ENCODE measurements at places on chromosomes 6 and 20.

- peak; percentile 17 for DNase-seq
Measured at GRCh38 chr6:150395388-150396009, 26.7 kb downstream of the IYD start.

- no peak for DNase-seq
Measured at GRCh38 chr20:12824328-12825225, 184.2 kb upstream of the SPTLC3 start.

DNA sequence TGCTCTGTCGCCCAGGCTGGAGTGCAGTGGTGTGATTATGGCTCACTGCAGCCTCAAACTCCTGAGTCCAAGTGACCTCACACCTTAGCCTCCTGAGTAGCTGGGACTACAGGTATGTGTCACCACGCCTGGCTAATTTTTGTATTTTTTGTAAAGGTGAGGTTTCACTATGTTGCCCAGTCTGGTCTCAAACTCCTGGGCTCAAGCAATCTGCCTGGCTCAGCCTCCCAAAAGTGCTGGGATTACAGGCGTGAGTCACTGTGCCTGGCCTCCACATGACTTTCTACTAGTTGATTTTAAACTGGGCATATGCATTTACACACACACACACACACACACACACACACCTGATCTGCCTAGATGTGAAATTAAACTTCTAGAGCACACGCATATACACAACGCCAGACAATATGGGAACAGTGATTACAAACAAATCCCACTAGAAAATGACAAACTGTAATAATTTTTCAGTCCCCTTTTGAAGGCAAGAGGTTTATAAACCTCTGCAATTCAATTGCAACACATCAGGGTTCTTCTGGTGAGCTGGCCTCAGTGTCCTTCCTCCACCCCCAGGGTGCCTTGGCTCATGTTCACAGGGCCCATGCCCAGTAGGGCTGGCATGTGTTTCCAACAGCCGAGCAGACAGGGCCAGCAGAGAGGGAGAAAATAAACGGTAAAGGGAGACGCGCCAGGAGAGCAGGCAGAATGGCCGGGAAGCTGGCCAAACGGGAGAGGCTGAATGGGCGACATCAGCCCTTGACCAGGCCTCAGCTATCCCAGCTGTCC lies 31.2 kb downstream of the PARD6B start:
- DNase-seq: no peak

GRCh38 chr20:25230166-25230831 lies 17.6 kb upstream of the PYGB start:
- DNase-seq: no peak

- no peak for DNase-seq
Measured at GRCh38 chr6:139568956-139569538, 194.6 kb upstream of the CITED2 start.

DNA sequence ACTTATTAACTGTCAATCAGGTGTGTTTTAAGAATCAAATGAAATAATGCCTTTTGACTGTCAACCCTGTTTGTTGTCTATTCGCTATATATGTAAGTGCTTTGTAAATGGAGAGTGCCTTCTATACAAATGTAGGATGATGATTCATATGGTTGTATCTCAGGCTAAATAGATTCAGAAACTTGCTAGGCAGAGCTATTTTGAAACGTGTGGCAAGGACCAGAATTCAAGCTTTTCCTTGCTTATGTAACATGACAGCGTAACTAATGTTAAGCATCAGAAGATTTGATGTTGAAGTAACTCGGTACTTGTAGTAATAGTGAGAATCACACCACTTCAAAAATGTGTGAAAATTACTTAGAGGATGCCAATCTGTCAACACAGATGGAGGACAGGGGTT lies 3.4 kb downstream of the OGFRL1 start:
- DNase-seq: no peak

GRCh38 chr20:6014957-6015356 lies 38.9 kb downstream of the LRRN4 start:
- DNase-seq: no peak

DNA sequence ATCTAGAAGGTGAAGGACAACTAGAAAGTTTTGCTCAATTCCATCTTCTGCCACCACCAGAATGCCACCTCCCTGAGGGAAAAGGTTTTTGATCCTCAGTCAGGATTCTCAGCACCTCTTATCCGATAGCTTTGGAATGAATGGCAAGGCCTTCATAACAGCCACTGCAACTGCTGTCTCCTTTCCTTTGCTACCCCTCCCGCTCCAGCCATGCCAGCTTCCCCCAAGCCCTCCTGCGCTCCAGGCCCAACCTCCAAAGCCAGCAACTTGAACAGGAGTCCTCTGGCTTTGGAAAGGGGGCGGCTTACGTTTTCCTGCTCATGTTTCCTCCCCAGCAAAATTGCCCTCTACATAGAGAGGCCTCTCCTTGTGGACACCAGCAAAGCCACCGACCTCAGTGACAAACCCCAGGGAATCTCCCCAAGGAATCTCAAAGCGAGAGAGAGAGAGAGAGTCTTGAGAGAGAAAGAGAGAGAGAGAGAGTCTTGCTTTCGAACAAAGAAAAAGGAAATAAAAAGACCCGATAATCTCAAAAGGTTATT lies 420 bp upstream of the BTN2A1 start:
- no peak for DNase-seq

DNA sequence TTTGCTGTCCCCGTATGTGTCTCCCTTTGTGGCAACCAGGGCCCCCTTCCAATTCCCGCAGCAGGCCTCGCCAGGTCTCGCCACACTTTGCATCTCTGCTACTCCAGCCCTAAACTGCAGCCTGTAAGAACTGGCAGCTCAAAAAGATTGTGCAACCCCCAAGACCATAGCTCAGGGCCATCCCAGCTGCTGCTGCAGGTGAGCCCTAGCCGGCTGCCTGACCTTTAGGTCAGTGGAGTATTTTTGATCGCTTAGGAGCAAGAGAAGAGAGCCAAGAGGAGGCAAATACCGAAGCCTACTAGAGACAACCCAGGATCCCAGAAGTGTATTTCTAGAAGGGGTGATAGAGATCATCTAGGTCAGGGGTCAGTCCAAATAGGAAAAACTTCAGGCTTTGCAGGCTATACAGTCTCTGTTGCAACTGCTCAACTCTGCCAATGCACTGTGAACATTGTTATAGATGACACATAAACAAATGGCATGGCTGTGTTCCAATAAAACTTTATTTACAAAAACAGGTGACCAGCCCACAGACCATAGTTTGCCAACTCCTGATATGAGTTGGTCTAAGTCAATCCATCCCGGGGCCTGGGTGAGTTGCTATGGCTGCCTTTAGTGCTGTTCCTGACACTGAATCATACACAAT lies 138.4 kb downstream of the EYA2 start:
- DNase-seq: no peak

GRCh38 chr6:141475259-141475658 lies 657.5 kb upstream of the GJE1 start:
- DNase-seq: no peak

DNA sequence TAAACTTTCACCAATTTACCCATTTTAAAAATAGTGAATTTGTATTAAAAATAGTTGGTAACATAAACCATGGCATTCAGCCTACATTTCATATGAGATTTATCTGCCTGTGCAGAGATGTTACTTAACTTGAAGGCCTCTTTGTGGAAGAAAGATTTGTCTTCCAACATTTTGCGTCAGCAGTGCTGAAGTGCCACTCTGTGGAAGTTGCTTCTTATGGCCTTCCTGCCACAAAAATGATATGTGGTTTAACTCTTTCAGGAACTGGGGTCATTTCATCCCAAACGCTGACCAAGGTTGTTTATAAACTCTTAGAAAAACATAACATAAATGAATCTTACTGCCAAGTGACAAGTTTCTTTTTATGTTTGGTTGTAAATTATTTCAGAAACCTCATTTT lies 246.8 kb downstream of the ARID1B start:
- no peak for DNase-seq

GRCh38 chr6:16781348-16782169 lies 20.3 kb upstream of the ATXN1 start:
- DNase-seq: no peak

DNA sequence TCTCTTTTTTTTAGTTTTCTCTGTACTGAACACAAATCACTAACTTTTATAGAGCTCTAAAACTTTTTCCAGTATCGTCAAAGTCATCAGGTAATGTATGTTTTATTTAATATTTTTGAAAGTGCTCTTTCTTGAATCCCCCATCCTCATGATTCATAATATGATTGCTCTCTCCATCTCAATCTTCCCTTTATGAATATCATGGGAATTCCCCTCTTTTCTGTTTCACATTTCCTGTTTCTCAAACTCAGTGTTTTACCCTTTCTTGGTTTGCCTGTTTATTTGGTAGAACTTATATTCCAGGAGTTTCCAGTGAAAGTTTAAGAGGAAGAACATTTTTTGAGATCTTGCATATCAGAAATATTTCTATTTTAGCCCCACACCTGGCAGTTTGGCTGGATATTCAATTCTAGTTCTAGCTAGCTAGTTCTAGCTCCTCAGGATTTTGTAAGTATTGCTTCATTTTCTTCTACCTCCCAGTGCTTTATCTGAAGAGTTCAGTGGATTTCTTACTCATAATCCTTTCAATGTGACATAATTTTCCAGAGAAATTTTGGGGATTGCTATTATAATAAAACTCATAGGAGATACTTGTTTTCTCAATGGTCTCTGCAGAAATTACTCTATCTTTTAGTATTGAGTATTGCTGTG lies 6.1 kb upstream of the C6orf58 start:
- no peak for DNase-seq

DNA sequence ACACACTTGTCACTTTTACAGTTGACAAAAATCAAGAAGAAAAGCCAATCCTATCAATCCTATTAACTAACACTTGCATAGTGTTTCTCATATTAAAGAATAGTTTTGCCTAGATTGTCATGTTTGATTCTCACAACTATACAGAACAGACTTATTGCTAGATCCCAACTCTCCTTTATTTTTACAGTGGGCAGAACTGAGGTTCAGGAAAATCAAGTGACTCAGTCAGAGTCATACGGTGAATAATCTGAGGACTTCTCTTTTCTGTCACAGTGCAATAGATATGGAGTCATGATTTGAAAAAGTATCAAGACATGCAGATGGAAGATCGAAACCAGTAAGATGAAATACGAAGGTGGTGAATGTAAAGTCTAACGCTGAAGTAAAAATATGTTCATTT lies 195.1 kb upstream of the CITED2 start:
- no peak for DNase-seq

Measured in activated CD4-positive, alpha-beta T cell treated with anti-CD3 and anti-CD28 coated beads, Interleukin-2, amount 50 U/mL, for 24 hours (primary cell).